Neural crest cell (in vitro differentiated cells): ENCODE measurements at places on chromosomes 13 and 19. TPM values are rescaled to one million over a fixed set of nuclear protein-coding genes. Genes with fewer than 3 reads are reported as not detected.

DNA sequence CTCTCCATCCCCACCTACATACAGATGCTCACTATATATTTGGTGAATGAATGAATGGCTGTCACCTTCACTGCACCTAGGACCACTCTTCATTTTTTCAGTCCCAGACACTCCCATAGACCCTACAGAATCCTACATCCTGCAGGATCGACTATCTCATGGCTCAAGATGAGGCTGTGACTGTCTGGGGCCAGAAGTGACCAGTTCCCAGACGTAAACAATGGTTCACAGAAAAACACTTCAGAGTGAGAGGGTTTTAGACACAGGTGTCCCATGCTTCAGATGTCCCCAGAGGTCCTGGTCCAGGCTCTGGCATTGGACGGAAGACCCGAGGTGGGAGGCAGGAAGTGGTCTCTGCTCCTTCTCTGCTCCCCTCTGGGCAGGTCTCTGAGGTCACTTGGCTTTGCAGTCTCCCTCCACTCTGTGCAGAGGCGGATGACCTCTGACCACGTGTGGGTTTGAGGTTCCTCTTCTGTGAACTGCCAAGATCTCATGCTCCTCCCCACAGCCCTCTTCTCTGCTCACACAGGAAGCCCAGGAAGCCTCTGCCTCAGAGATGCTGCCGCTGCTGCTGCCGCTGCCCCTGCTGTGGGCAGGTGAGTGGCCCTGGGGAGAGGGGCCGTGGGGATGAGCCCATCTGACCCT is 24.9 kb downstream of the SIGLEC7 start:
- H3K27ac ChIP-seq = no peak overlapping the region
- no peak for DNase-seq
- no peaks in the 10 kb centered on the region for H3K4me1 ChIP-seq
- H3K27me3 ChIP-seq = peaks cover 23% of the 10 kb centered on the region
- no peak overlapping the region for H3K4me3 ChIP-seq

GRCh38 chr13:33911521-33911920 is 93.6 kb downstream of the RFC3 start:
- H3K4me3 ChIP-seq = no peak overlapping the region
- H3K36me3 ChIP-seq = peaks cover 5% of the 10 kb centered on the region
- no peak overlapping the region for H3K27ac ChIP-seq
- H3K4me1 ChIP-seq = no peaks in the 10 kb centered on the region

Gene EVI5L
- total RNA-seq = 17.8 and 19.5 TPM in 2 replicates

GRCh38 chr13:91594061-91594460 is 195.6 kb downstream of the GPC5 start:
- peaks cover 4% of the 10 kb centered on the region for H3K4me1 ChIP-seq
- H3K27me3 ChIP-seq = no peaks in the 10 kb centered on the region
- H3K27ac ChIP-seq = no peak overlapping the region
- no peak for DNase-seq

DNA sequence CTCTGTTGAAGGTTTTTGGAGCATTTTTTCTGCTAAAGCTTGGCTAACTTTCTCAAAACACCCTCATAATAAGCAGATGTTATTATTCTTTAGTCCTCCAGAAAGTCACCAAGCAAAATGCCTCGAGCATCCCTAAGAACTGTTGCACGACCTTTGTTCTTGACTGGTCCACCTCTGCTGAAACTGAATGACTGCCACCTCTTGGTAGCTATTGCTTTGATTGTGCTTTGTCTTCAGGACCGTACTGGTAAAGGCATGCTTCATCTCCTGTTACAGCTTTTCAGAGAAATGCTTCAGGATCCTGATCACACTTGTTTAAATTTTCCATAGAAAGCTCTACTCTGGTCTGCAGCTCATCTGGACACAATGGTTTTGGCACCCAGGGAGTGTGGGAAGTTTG is 254.8 kb downstream of the DCT start:
- no peaks in the 10 kb centered on the region for H3K27me3 ChIP-seq
- no peak for DNase-seq
- no peak overlapping the region for H3K4me3 ChIP-seq

- H3K4me3 ChIP-seq = no peak overlapping the region
- H3K4me1 ChIP-seq = no peaks in the 10 kb centered on the region
- no peaks in the 10 kb centered on the region for H3K27me3 ChIP-seq
- H3K36me3 ChIP-seq = no peaks in the 10 kb centered on the region
- H3K27ac ChIP-seq = no peak overlapping the region
Measured at GRCh38 chr13:53743906-53744305, 715.3 kb downstream of the OLFM4 start.
